ENCODE measurements at places on chromosomes 16 and 17.
A peak's percentile ranks its signal among the peaks of the same experiment; 100 is the strongest.

DNA sequence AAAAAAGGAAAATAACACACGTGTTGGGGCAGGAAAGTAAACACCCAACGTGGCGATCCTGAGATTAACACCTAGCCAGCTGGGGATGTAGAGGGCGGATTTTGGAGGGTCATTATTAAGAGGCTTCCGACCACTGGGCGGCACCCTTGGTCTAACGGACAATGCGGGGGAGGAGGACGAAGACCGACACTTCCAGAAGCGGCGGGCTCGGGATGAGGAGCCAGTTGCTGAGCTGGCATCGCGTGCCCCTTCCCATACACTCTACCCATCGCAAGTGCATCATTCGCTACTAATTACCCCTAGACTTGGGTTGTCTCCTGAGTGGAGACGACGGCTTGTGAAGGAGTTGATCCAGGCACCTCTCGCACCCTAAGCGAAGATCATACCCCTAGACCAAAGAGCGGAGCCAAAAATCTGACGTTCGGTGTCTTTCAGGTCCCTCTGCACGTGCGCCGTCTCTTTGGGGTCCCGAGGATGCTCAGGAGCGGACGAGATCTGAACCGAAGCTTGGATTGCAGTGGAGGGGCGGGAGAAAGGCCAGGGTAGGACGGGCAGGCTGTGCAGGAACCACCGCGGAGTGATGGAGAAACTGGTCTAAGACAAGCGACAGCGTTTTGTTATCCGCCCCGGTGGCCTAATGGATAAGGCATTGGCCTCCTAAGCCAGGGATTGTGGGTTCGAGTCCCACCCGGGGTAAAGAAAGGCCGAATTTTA, 17.6 kb downstream of the ZNF213 start:
- peak; percentile 93 for DNase-seq

DNA sequence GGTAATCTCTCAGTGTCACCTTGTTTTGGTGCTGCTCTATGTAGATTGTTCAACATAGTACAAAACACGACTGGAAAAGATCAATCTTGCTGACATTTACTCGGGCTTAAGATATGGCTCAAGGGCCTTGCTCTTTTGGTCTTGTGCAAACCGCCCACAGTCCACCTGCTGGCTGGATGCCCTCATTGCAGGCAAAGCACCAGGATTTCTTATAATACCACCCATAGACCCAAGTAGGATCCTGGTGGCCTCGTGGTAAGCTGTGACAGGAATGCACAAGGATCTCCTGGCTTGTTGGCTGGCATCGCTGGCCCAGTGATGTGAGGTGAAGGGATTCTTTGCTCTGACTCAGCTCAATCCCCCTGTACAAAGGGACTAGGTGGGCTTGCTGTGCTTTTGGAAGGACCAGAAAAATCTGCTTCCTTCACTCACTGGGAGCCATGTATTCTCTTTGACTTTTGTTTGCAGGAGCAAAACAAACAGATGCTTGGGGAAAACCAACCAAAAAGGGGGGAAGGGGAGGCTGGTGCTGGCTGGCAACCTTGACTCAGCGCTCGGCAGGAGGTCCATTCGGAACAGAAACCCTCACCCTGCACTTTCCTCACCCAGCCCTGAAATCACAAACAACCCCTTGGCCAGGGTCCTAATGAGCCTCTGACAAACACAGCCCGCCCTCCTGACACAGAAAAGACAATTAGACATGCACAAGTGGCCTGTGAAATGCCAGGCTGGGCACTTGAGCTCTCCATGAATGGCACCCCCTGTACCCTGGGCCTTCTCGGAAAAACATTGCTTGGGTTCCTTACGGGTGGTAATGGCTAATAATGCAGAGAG, 36.6 kb upstream of the MED9 start:
- peak; percentile 87 for DNase-seq

DNA sequence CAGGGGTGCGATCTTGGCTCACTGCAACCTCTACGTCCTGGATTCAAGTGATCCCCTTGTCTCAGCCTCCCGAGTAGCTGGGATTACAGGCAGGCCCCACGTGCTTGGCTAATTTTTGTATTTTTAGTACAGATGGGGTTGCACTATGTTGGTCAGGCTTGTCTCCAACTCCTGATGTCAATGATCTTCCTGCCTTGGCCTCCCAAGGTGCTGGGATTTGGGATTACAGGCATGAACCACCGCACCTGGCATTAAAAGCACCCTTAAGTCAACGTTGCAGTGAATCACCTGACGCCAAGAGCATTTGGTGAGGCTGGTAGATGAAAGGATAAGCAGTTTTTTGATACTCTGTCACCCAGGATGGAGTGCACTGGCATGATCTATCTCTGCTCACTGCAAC, 59.0 kb downstream of the NDE1 start:
- DNase-seq = no peak

GRCh38 chr17:36470499-36470898, 16.0 kb upstream of the ZNHIT3 start:
- no peak for DNase-seq

- DNase-seq = no peak
Observed at GRCh38 chr16:88487920-88488851, 35.1 kb downstream of the ZFPM1 start.

- DNase-seq = no peak
Observed at GRCh38 chr16:2477327-2477726, 2.4 kb downstream of the TBC1D24 start.

GRCh38 chr17:3256575-3256974, 41.6 kb downstream of the OR3A1 start:
- no peak for DNase-seq

DNA sequence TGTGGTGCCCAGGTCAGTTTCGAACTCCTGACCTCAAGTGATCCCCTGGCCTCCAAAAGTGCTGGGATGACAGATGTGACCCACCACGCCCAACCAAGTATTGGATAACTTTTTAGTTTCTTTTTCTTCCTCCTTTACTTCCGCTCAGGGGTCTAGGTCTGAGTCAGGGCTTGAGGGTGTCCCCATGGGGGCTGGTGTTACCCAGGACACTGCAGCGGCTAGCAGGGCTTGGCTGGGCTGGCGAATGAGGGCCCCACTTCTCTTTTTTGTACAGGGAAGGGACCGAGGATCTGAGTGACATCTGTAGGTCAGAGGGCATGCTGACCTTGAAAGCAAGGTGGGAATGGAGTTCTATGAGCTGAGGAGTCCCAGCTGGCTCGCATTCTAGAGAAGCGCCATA, 24.9 kb downstream of the RAB11FIP3 start:
- DNase-seq = no peak

- no peak for DNase-seq
Observed at GRCh38 chr16:56941856-56942331, 10.0 kb downstream of the HERPUD1 start.

- no peak for DNase-seq
Observed at GRCh38 chr16:85003725-85004586, 7.4 kb downstream of the ZDHHC7 start.

DNA sequence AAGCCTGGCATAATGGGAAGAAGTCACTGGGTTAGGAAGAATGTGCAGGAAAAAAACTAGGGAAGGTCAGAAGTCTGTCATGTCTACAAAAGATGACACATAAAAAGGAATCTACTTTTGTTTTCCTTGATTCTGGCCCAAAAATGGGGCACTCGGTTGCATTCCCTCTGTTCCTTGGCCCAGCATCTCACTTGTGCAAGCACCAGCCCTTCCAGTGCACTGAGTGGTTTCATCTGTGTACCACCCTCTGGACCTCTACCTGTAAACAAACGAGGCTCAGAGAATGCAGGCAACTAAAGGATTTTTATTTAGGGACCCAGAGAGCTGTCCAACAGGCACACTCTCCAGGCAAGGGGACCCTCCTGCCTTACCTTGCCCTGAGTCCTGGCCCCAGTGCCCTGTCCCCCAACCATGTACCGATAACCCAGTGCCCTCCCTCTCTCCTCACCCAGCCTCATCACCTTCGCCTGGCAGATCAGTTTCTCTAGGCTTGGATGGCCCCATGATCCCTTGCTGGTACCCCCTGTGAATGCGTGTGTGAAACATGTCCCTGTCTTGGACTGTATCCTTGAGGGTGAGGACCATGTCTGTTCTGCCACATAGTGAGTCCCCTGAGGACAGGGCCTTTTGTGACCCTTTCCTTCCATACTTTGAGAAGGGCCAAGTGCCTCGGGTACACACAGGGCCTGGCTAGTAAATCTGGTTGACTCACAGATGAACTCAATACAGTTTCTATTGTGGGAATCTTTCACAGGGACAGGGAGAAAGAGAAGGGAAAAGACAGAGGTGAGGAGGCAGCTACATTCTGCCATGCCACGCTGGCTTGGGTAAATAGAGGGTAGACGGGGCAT, 13.3 kb downstream of the NXPH3 start:
- DNase-seq = peak; percentile 51

DNA sequence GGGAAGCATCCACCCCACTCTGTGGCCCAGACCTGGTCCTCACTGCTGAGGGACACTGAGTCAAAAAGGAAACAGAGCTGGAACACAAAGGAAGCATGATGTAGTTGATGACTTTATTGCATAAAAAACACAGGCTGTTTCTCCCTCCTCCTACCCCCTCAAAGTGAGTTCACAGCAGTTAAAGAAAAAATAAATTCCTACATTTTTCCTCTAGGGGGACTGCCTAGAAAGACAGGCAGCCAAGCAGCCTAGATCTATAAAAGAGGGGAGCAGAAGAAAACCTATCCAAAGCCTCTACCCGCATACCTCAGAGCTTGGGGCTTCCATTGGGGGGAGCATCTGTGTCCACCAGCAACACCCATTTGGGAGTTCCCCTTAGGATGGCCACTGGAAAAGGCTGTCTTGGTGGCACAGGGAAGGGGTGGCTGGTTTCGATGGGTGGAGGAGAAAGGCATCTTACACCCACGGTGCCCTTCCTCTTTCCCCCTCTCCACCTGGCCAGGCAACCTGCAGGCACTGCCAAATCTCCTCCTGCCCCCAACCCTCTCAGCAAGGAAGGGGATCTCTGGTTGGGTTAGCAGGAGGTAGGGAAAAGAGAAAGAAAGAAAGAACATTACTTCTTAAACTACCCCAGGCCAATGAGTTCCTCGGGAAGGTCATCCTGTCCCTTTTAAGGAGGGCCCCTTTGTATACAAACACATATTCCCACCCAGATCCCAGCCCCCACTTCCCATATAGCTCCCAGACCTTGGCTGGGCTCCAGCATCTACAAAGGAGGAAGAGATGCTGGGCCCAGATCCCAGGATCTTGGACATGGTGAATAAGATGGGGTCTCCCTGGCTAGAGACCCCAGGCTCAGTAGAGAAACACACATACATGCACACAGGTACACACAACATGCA, 4.0 kb upstream of the SCRN2 start:
- DNase-seq = no peak

GRCh38 chr17:12134587-12134986, 113.9 kb downstream of the MAP2K4 start:
- no peak for DNase-seq

All from astrocyte of the hippocampus (primary cell).